Stimulated activated CD4-positive, alpha-beta T cell treated with anti-CD3 and anti-CD28 coated beads, Interleukin-1b, Interleukin-23, amount 100 ng/mL, for 4 hours (primary cell): ENCODE measurements at places on chromosomes 2 and 18.

GRCh38 chr2:168430431-168430830 is 25.6 kb upstream of the CERS6 start:
- DNase-seq, result no peak

DNA sequence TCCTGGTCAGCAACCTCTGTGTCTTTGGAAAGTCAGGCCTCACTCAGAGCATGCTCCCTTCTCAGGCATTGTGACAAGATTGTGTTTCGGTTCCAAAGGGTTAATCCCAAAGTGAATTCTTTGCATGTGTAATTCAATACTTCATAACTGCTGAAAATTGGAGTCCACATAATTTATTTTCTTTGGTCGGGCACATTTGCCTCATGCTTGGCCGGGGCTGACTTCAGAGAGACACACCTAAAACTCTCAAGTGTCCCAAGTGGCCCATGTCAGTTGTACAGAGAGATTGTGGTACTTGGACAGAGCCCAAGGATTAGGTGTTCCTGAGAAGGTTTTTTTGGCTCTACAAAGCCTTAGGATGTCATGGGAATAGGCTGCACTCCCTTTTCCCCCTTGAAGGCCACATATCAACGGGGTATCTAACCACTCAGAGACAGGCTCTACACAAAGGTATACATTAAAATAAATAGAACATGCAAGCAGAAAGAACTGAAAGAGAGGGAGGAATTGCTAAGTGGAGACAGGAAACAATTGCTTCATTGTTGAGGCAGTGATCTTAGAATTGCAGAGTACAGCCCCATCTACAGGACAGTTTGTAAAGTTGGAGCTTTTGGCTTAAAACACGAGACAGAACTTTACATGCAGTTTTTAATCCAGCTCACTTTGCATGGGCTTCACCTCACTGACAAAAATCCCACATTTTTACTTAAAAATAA is 1232.3 kb upstream of the ZEB2 start:
- DNase-seq, result no peak

DNA sequence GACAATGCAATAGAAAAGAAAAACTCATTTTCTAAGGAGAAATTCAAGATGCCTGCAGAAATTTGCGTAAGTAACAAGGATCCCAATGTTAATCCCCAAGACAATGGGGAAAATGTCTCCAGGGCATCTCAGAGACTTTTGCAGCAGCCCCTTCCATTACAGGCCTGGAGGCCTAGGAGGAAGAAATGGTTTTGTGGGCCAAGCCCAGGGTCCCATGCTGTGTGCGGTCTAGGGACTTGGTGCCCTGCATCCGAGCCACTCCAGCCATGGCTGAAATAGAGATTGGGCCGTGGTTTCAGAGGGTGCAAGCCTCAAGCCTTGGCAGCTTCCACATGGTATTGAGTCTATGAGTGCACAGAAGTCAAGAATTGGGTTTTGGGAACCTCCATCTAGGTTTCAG is 103.9 kb upstream of the ACVR1 start:
- DNase-seq, result no peak

GRCh38 chr2:46351750-46352138 is 54.5 kb downstream of the EPAS1 start:
- DNase-seq, result peak; percentile 29

DNA sequence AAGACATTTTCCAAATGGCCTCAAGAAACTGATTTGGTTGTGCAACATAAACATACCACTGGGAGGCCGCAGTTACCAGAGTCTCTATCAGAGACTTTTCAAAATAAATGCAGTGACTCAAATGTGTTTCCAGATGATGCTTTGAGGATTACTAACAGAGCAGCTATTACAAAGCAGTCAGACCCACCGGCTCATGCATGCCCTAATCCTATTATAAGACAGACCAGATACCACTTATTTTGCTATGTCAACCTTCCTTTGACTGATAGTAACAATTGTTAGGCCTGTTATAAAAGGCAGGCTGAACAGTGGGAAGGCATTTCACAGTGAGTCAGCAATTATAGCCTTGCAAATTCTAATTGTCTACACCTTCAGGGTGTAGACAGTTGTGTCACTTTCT is 217.7 kb downstream of the LRRTM1 start:
- DNase-seq, result no peak

- no peak for DNase-seq
Measured at GRCh38 chr2:36915627-36916026, 50.7 kb downstream of the STRN start.

GRCh38 chr2:95276888-95277245 is 2.6 kb downstream of the PROM2 start:
- no peak for DNase-seq

GRCh38 chr2:72144274-72144631 is 3.4 kb downstream of the CYP26B1 start:
- no peak for DNase-seq

DNA sequence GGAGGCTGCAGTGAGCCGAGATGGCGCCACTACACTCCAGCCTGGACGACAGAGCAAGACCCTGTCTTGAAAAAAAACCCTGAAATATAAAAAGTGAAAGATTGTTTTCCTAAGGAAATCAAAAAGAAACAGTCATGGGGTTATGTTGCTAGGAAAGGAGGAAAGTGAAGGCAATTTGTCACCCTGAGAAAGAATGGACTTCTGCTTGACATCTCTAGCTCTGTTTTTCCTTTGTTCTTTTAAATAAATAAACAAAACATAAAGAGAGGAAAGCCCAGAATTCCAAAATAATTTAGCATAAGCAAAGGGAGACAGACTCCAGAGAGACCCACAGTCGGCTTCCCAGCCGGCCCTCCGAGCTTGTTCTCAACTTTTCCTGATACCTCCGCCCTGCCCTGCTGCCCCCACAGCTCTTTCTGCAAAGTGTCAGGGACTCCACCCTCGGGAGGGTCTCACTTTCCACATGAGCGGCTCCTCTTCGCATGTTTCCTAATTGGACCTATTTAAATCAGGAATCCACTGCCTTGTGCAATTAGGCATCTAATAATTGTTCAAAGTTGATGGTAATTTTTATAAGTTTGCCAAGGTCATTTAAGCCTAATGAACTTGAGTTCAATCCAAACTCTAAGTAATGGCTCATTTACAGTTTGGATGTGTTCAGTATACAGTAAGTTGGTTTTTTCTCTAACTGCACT is 49.8 kb upstream of the COPS8 start:
- DNase-seq, result no peak

GRCh38 chr2:223297788-223298187 is 245.8 kb downstream of the KCNE4 start:
- no peak for DNase-seq
